Gastrocnemius medialis (tissue), 4 donors: ENCODE measurements at places on chromosomes 3 and 15. TPM values are rescaled to one million over a fixed set of nuclear protein-coding genes. Genes with fewer than 3 reads are reported as not detected.

- peak; percentile 30 for DNase-seq
- no peak overlapping the region for H3K4me3 ChIP-seq
- H3K27ac ChIP-seq, result no peak overlapping the region
- H3K36me3 ChIP-seq, result no peaks in the 10 kb centered on the region
- H3K4me1 ChIP-seq, result no peaks in the 10 kb centered on the region
Observed at GRCh38 chr3:170724599-170725280, 138.9 kb upstream of the SLC7A14 start.

GRCh38 chr3:11928381-11928780, 75.8 kb upstream of the SYN2 start:
- DNase-seq, result no peak
- no peak overlapping the region for H3K27ac ChIP-seq
- no peaks in the 10 kb centered on the region for H3K27me3 ChIP-seq

DNA sequence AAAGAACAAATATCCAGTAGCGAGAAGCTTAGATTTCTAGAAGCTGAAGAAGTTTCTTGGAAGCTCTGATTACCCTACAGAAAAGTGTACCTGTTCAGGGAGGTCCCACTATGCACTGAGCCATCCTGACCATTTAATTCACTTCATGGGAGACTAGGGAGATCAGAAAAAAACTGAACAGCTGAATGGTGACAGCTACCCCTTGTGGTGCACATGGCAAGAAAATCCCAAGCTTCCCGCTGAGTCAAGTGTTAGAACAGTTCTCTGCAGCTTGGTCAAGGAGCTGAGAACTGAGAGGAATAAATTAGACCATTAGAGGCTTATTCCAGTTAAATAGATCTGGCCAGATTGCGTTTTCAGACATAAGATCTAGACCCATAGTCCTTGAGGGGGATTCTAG, 197.2 kb upstream of the VEPH1 start:
- DNase-seq, result no peak
- no peak overlapping the region for H3K27ac ChIP-seq
- no peaks in the 10 kb centered on the region for H3K4me1 ChIP-seq

Gene EIF5A2
- total RNA-seq, result 1.7 TPM

GRCh38 chr3:124826703-124827102, 60.5 kb downstream of the ITGB5 start:
- no peak overlapping the region for H3K4me3 ChIP-seq
- no peaks in the 10 kb centered on the region for H3K27me3 ChIP-seq
- no peaks in the 10 kb centered on the region for H3K4me1 ChIP-seq
- no peaks in the 10 kb centered on the region for H3K36me3 ChIP-seq

DNA sequence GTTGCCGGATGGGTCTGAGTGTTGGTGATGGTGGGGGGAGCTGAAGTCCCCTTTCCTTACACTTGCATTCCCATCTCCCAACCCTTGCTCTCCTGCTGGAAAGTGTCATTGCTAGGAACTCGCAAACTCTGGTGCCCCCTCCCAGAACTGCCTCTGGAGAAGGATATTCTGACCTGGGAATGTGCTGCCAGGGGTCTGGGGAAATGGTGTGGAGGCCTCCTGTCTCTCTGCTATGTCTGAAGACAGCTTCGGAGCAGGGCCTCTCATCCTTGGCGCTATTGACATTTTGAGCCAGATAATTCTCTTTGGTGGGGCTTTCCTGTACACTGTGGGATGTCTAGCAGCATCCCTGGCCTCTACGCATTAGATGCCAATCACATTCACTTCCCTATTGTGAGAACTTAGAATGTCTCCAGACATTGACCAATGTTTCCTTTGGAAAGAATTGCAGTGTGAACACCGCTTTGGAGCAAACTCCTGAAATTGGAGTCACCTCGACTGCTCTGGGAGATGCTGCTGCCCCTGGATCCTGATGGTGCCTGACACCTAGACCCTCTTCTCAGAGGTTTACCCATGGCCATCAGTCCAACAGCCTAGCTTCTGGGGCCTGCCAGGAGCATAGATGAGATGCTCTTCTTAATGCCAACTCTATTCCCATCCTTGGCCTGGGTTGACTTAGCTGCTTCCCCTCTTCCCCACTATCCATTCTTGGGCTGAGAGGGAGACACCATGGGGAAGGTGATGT, 2.2 kb upstream of the KY start:
- DNase-seq, result no peak
- peaks cover 29% of the 10 kb centered on the region for H3K4me1 ChIP-seq
- no peaks in the 10 kb centered on the region for H3K36me3 ChIP-seq
- H3K4me3 ChIP-seq, result no peak overlapping the region

DNA sequence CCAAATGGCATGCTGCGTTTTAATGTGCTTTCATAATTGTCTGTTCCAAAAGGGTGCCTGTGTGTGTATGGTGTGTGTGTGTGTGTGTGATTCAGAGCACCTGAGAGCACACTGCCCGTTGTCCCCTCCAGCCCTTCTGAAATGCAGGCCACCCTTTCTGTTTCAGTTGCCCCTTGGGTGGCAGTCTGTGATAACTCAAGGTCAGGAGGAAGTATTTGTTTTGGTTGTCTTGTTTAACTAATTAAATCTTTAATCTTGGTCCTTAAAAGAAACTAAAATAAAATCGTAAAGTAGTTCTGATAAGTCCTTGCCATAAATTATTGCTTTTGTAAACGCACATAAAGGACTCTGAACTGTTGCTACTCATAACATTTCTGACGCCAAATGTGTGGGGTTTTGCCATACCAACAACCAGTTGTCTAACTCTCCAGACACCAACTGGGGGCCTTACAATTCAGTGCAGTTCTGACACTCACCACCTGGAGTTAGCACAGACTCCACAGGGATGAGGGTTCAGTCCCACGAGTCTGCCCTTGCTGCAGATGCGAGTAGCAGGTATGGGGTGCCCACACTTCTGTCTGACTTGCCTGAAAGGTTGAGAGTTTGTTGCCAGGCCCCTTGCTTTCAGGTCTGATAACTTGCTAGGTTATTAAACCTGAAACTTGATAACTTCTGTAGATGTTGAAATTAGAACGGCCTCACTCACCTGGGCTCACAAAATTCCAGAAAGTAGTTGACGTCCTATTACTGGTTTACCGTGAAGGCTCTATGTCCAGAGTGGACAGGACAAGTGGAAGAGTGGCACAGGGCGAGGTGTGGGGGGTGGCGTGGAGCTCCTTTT, 157.3 kb downstream of the IGF1R start:
- no peak overlapping the region for H3K4me3 ChIP-seq
- DNase-seq, result no peak
- no peak overlapping the region for H3K27ac ChIP-seq
- no peaks in the 10 kb centered on the region for H3K27me3 ChIP-seq

GRCh38 chr15:53978253-53978906, at the start of gene UNC13C:
Gene UNC13C, plus strand, starts transcription at chr15:53978441. Its CDS starts 34,463 bp downstream, at chr15:54012904.
- no peaks in the 10 kb centered on the region for H3K4me1 ChIP-seq
- H3K4me3 ChIP-seq, result peak within 1 kb of the TSS; percentile 47
- no peaks in the 10 kb centered on the region for H3K36me3 ChIP-seq
- H3K27me3 ChIP-seq, result no peaks in the 10 kb centered on the region

Gene TMC3
- not detected for total RNA-seq
